Sigmoid colon (tissue), 7 donors: ENCODE measurements at places on chromosomes 1 and 21.
A peak's percentile ranks its signal among the peaks of the same experiment; 100 is the strongest.

- peaks cover 30% of the 10 kb centered on the region for H3K36me3 ChIP-seq
- H3K27ac ChIP-seq = peak overlapping the region; percentile 93
- no peaks in the 10 kb centered on the region for H3K27me3 ChIP-seq
- no peaks in the 10 kb centered on the region for H3K4me1 ChIP-seq
- peak overlapping the region; percentile 84 for H3K4me3 ChIP-seq
Observed at GRCh38 chr1:44631647-44632539, 42.4 kb downstream of the TMEM53 start.

DNA sequence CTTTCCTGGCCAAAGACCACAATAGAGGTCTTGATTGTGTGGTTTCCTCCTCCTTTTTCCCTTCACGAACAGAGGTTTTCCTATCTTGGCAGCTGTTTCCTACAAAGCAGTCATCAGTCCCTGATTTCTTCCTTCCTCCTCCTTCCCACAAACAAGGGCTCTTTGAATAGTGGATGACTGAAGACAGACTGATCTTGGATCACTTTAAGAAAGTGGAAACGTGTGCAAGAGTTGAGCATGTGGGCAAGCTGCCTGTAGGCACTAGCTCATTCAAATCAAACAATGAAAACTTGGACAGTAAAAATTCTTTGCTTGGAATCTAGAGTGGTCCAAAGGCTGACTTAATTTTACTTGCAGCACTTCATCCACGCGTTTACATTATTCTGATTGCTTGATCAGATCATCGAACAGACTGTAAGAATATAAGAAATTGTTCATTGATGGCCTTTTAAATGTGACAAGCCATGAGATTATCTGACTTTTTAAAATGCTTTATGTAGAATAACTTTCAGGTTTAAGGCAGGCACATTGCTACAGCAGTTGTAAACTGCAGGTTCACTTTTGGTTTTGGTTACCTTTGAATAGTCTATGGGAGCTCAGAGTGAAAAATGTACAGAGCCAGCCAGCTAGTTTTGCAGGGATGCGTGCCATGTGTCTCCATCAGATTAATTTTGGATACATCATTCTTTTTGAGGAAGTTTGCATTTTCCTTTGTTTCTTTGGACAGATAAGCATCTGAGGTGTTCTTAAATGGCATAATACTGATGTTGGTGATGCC is 34.4 kb downstream of the ADGRL2 start:
- H3K36me3 ChIP-seq = no peaks in the 10 kb centered on the region
- no peaks in the 10 kb centered on the region for H3K27me3 ChIP-seq

DNA sequence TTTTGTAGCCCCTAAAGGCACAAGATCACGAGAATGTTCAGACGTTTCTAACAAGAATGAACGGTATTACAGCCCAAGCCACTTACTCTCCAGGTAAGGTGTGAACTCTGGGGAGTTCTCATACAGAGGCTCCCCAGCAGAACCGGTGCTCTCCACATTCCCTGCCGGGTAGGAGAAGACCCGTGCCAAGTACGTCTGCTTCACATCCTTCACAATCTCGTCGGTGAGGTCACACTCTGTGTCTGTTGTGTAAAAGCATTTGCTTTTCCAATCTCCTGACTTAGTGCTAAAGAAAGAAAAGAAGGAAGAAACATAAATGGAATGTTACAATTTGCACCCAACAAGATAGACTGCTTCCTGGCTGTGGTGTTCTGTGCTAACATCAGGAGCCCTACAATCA is 5.7 kb downstream of the F3 start:
- peaks cover 20% of the 10 kb centered on the region for H3K4me1 ChIP-seq
- H3K27me3 ChIP-seq = no peaks in the 10 kb centered on the region
- no peak overlapping the region for H3K27ac ChIP-seq
- H3K4me3 ChIP-seq = no peak overlapping the region

- no peak overlapping the region for H3K27ac ChIP-seq
- DNase-seq = no peak
- no peaks in the 10 kb centered on the region for H3K36me3 ChIP-seq
- H3K4me1 ChIP-seq = no peaks in the 10 kb centered on the region
- no peak overlapping the region for H3K4me3 ChIP-seq
- H3K27me3 ChIP-seq = no peaks in the 10 kb centered on the region
Observed at GRCh38 chr1:217272385-217272784, 358.5 kb downstream of the GPATCH2 start.

GRCh38 chr1:207006914-207007313 is 25.6 kb downstream of the C1orf116 start:
- H3K27me3 ChIP-seq = no peaks in the 10 kb centered on the region
- no peak overlapping the region for H3K4me3 ChIP-seq
- H3K4me1 ChIP-seq = peaks cover 9% of the 10 kb centered on the region
- no peak overlapping the region for H3K27ac ChIP-seq

DNA sequence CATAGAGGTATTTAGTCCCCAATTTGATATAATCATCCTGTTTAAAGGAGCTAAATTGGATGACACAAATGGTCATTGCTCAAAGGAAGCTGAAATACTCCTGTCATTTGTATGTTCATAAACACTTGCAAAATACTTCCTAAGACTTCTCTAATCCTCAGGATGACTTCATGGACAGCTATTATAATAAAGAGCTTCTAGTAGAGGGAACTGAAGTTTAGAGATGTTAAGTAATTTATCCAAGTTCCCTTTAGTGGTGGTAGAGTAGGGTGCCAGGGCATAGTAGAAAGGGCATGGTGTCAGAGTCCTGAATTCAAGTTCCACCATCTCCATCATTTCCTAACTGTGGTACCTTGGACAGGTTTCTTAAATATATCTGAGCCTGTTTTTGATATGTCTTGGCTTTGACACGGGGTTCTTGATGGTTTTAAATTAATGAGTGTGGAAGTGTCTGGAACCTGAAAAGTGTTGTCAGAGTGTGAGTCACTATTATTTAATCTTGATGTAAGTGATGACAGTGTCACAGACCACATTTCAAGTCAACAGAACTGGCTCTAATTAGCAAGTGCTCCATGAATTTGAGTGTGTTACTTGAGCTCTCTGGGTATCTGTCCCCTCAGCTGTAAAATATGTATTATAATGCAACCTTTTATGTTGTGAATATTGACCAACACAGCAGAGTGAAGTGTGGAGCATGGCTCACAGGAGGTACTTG is 12.1 kb upstream of the GBP6 start:
- no peak overlapping the region for H3K27ac ChIP-seq
- no peak for DNase-seq

DNA sequence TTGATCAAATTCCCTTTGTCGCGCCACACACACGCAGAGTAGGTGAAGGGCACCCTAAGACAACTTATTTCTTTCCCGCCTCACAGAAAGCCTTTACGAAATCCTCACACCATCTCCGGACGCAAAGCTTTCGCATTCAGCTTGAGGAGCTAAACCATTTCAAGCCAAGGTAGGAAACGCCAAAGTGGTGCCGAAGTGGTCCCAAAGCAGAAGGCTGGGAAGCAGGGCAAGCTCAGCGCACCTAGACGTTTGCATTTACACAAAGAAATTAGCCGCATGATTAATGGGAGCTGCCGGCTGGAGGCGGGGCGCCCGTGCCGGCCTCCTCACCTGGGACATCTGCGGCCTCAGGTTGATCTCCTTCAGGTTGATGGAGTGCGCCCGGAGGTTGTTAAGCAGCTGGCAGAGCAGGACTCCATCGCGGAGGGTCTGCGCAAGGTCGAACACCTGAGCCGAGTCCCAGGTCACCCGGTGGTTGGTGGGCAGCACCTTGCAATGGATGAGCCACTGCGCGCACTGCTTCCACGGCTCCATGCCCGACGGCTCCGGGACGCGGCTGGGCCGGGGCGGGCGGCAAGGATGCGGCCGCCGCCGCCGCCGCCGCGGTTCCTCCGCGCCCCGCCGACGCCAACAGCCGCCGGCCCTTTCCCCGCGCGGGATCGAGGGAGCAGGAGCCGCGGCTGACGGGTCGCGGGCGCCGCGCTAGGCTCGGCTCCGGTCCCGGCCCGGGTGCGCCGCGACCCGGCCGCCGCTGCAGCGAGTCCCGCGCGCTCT is 457 bp downstream of the VAV3 start:
- DNase-seq = no peak
- peak overlapping the region; percentile 55 for H3K4me3 ChIP-seq
- H3K36me3 ChIP-seq = no peaks in the 10 kb centered on the region
- peak overlapping the region; percentile 20 for H3K27ac ChIP-seq
- peaks cover 21% of the 10 kb centered on the region for H3K4me1 ChIP-seq

GRCh38 chr1:68442822-68443556 is 6.8 kb downstream of the RPE65 start:
- H3K27ac ChIP-seq = no peak overlapping the region
- DNase-seq = no peak
- H3K4me3 ChIP-seq = no peak overlapping the region
- H3K27me3 ChIP-seq = no peaks in the 10 kb centered on the region

DNA sequence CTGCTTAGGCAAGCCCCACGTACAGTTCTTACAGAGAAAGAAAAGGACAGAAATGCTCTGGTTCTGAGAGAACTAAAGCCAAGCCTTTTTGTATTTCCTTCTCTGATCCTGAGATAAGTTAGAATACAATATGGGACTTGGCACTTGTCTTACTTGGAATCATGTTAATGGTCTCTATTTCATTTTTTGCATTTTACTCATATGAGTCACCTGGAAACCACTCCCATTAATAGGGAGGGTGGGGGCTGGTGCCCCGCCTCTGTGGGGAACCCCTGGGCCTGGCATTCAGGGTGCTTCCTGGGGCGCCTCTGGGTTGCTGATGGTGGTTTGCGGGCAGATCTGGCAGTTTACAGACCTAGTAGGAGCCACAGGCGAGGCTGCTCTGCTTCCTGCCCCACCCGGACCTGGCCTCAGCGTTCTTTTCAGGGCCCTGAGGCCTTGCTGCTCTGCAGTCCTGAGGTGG is 26.7 kb downstream of the TSPAN2 start:
- H3K36me3 ChIP-seq = no peaks in the 10 kb centered on the region
- no peak for DNase-seq
- H3K4me1 ChIP-seq = peaks cover 27% of the 10 kb centered on the region
- H3K27me3 ChIP-seq = no peaks in the 10 kb centered on the region
- peak overlapping the region; percentile 39 for H3K27ac ChIP-seq
- H3K4me3 ChIP-seq = no peak overlapping the region

DNA sequence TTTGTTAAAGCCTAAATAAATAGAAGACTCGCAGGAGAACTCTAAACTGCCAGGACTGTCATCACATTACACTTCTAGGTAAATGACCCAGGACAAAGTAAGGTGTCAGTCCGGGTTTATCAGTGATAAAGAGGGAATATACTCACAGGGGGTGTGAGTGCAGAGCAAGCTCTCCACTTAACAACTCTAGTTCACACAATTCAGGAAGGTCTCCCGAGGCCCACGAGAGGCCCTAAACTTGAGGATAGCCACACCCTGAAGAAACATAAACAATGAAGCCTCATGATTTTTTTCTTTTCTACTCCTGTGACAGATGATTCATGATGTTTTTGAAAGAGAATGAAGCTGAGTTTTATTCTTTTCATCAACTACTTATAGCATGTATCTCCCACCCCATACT is 65.6 kb upstream of the EXO1 start:
- no peak overlapping the region for H3K4me3 ChIP-seq
- H3K27ac ChIP-seq = no peak overlapping the region
- no peak for DNase-seq
- H3K27me3 ChIP-seq = no peaks in the 10 kb centered on the region

DNA sequence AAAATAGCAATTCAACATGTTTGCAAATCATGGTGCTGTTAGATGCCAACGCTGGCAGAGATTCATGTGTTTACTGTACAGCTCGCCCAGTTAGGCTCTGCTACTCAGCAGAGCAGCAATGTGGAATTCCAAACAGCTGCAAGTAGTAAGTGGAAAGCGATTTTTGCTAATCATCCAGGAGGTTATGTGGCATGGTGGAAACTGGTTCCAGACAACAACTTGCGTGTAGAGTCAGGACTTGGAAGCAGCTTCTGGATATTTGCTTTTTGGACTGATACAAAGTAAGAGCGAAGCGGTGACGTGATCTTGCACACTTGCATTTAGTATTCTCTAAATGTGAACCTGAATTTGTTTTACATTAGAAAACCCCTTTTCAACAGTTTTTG is 27.1 kb upstream of the HHAT start:
- no peaks in the 10 kb centered on the region for H3K27me3 ChIP-seq
- no peak for DNase-seq
- H3K4me1 ChIP-seq = no peaks in the 10 kb centered on the region

- no peak for DNase-seq
- no peaks in the 10 kb centered on the region for H3K36me3 ChIP-seq
- no peaks in the 10 kb centered on the region for H3K27me3 ChIP-seq
- H3K4me1 ChIP-seq = peaks cover 35% of the 10 kb centered on the region
Observed at GRCh38 chr1:41314376-41315145, 46.7 kb upstream of the FOXO6 start.

DNA sequence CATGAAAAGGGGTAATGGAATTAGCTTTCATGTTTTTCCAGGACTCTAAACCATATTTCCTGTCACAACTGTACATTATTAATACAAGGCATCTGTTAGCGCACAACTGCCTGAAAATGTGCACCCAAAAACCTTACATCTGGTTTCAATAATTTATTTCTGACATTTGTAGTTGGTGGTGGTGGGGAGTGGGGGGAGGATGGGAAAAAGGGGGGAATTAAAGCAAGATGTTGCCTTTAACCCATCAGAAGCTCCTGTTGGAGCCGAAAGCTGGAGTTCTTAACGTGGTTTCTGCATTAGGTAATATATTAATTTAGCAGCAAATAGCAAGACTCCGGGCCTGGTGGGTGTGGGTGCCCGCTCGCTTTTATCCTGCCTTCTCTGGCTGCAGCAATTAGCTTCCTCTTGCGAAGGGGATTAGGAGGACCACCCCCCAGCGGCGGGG is 36.9 kb upstream of the HHAT start:
- no peaks in the 10 kb centered on the region for H3K36me3 ChIP-seq
- no peaks in the 10 kb centered on the region for H3K27me3 ChIP-seq
- H3K4me3 ChIP-seq = peak overlapping the region; percentile 54
- H3K27ac ChIP-seq = peak overlapping the region; percentile 83
- H3K4me1 ChIP-seq = peaks cover 55% of the 10 kb centered on the region

DNA sequence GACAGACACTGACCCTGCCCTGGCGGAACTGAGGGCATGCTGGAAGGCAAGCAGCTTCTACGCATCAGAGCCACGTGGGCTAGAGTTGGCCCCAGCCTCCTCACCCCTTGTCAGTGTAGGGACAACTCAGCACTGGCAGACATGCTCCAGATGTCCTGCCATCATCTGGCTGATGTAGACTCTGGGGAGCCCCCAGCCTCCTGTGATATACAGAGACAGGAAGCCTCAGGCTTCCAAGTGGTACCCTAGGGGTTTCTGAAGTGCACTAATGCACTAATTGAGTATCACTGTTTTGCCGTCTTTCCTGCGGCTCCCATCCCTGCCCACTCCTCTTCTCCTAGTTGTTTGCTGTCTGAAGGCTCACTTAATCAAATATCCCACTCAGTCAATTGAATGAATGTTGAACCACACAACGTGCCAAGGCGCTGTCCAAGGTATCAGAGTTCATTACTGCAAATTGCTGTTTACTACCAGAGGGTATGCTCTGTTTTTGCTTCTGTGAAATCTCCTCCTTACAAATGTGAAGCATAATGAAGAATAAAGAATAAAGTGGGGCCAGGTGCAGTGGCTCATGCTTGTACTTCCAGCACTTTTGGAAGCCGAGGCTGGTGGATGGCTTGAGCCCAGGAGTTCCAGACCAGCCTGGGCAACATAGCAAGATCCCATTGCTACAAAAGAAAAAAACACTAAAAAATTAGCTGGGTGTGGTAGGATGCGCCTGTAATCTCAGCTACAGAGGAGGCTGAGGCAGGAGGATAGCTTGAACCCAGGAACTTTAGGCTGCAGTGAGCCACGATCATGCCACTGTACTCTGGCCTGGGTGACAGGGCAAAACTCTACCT is 76.4 kb upstream of the ZBTB18 start:
- H3K4me1 ChIP-seq = no peaks in the 10 kb centered on the region
- H3K36me3 ChIP-seq = no peaks in the 10 kb centered on the region
- H3K4me3 ChIP-seq = no peak overlapping the region
- H3K27ac ChIP-seq = no peak overlapping the region

- no peak overlapping the region for H3K4me3 ChIP-seq
- peak overlapping the region; percentile 76 for H3K27ac ChIP-seq
- peaks cover 37% of the 10 kb centered on the region for H3K4me1 ChIP-seq
Observed at GRCh38 chr1:94093396-94093795, 27.6 kb downstream of the ABCA4 start.
